OCI-M1 (cell line): ENCODE measurements at places on chromosomes 7 and 10.

DNA sequence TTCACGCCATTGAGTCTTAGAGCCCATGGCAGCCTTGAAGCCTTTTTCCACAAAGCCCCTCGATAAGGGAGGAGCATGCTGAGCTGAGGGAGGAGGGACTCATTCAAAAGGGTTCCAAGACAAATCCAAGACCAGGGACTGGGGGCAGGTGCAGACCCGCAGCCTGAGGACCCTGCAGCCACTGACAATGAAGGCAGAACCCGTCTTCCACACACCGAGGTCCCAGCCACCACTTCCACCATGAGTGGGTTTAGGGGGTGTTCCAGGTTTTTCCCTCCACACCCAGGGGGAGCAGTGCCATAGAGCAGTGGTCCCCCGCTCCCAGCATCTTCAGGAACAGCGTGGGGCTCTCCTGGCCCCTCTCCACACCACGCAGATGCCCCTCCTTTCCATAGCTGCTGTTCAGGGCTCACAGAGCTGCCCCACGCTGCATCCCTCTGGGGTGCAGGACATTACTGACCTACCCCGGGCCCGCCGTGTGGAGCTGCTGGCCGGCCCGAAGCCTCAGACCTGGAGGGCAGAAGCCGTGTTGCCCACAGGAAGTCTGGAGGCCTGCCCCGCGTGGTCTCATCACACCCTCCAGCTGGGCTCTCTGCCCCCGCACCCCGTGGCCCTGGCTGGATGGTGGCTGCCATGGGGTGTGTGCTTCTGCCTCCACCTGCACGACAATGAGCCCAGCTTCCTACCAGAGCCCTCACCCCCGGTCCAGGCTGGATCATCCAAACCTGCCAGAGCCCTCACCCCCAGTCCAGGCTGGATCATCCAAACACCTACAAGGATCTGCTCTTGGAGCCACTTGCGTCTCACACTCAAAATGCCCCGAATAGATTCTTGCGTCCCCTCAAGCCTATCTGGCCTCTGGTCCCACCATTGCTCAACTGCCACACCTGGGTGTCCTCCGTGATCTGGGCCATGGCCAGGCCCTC lies 220.0 kb upstream of the TCERG1L start:
- DNase-seq = no peak

DNA sequence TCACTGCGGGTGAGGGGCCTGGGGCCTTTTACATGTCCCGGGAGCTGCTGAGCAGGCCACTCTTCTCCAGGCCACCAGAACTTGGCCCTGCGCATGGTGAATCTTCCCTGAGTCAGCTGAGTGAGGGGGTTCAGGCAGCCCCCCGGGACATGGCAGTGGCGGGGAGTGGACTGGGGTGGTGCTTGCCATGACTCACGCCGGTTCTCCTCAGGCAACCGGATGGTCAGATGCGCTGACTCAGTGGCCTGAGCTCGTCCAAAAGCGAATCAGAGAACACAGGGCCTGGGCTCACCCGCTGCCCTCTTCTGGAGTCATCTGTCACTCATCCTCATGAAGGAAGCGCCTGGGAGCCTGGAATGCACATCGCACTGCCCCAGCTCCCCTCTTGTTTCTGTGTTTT lies 33.5 kb downstream of the HTRA1 start:
- no peak for DNase-seq

GRCh38 chr10:89888321-89889070 lies 187.1 kb downstream of the KIF20B start:
- no peak for DNase-seq

- DNase-seq = no peak
Measured at GRCh38 chr10:24762966-24763623, 39.4 kb upstream of the ARHGAP21 start.
